ENCODE measurements at places on chromosomes 3 and 15.

DNA sequence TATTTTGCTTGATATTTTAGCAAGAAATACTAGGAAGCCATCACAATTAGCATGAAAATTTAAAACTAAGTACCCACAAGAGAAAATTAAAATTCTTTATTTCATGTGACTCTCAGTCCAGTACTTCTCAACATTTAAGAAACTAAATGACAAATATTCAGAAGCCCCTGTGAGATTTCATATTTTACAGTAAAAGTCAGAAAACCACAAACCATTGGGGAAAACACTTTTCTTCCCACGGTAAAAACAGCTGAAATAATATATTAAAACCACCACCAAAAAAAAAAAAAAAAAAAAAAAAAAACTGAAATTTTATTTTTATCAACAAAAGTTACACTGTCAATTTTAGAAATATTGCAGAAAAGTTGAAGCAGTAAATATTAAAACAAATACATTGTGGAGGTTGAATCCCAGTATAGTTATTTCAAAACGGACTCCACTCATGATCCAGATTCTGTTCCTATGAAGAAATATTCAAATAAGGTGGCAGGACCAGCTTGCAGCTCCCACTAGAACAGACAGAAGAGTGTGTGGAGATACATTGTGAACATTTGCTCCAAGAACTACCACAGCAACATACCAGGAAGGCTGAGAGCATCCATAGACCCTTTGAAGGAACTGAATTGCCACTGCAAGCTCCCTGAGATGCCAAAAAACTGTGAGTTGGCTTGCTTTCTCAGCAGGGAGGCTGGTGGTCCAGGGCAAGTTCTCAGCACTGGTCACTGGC lies 308.2 kb downstream of the CTNNB1 start:
- DNase-seq, result no peak

GRCh38 chr3:17979911-17980310 lies 237.5 kb upstream of the TBC1D5 start:
- no peak for DNase-seq

- DNase-seq, result no peak
Measured at GRCh38 chr15:65245096-65245856, 34.0 kb upstream of the CILP start.

- DNase-seq, result no peak
Measured at GRCh38 chr3:49673121-49673714, 933 bp upstream of the APEH start.

GRCh38 chr15:61556037-61556648 lies 327.0 kb upstream of the RORA start:
- no peak for DNase-seq

DNA sequence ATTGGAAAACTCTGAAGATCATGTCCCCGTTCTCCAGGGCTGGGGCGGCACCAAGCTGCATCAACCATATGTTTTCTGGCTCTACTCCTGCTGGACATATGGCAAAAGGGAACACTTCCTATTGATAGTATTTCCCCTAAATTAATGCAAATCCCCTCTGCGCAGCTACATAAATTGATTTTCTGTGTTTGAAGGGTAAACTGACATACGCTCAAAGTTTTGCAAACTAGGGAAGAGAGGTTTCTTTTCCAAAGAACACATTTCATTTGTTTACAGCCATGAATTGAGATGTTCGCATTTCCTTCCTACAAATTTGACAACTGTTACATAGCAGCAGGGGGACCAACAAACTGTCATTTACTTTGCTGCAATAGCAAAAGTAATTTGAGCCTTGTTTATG lies 35.9 kb downstream of the CTXND1 start:
- DNase-seq, result no peak

- no peak for DNase-seq
Measured at GRCh38 chr3:160473221-160473620, 23.6 kb upstream of the TRIM59 start.

GRCh38 chr15:31407851-31408250 lies 81.2 kb downstream of the KLF13 start:
- DNase-seq, result no peak

DNA sequence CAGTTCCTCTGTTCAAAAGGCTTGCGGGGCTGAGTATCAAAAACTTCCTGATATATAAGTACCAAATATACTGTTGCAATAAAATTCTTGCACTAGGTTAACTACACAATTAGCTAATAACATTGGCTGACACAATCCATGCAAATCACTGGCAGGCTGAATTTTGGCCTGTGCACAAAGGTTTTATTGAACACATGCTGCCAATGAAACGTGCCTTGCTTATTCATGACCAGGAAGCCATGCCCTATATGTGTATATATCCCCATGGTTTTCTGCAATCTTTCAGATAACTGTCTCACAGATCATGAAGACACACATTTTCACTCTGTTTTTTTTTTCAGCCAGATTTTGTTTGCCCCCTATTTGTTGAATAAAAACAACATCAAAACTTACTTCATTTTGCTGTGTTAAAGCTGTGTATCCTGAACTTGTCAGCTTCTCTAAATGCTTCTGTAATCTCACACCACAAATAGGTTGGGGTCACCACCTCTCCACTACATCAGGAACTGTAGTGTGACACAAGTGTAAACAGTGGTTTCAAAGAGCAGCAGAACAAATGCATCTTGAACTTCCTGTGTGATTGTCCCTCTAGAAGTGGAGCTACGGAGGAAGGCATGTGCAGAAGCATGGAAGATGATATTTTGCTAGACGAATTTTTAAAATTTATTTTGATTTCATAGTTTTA lies 920.7 kb upstream of the NR2F2 start:
- DNase-seq, result no peak

DNA sequence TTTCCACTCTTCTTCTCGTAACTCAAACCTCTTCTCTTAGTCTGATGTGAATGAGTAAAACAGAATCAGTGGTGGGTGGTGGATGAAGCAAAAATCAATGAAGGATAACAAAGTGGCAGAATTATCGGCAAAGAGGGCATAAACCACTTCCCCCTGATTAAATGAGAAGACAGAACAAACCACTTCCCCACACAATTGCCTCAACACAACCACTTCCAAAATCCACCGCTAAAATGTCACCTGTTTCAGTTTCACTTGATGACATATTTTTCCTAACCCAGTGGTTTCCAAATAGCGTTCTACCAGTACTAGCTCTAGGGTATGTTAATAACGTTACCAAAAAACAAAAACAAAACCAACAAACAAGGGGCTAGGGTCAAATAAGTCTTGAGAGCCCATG lies 478.7 kb upstream of the WNT5A start:
- DNase-seq, result no peak

GRCh38 chr3:128052595-128053351 lies 536 bp downstream of the SEC61A1 start:
- DNase-seq, result no peak

- DNase-seq, result no peak
Measured at GRCh38 chr3:104101736-104102135, 1265.0 kb upstream of the ALCAM start.

DNA sequence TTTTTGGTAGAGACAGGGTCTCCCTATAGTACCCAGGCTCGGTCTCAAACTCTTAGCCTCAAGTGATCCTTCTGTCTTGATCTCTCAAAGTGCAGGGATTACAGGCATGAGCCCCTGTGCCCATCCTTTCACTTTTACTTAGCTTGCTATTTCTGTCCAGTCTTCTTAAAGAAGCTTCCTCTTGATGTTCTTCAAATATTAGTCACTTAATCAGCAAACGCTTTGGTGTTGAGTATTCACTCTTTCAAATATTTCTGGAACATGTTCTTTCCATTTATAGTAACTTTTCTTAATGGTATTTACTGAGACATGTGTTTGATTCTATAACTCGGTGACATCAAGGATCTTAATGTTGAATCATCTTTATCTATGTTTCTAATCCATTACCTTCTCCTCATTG lies 122.1 kb downstream of the CNTN6 start:
- no peak for DNase-seq

- DNase-seq, result no peak
Measured at GRCh38 chr15:41417418-41418195, 712 bp downstream of the RTF1 start.

- DNase-seq, result no peak
Measured at GRCh38 chr15:67691450-67691849, 133.9 kb upstream of the SKOR1 start.

DNA sequence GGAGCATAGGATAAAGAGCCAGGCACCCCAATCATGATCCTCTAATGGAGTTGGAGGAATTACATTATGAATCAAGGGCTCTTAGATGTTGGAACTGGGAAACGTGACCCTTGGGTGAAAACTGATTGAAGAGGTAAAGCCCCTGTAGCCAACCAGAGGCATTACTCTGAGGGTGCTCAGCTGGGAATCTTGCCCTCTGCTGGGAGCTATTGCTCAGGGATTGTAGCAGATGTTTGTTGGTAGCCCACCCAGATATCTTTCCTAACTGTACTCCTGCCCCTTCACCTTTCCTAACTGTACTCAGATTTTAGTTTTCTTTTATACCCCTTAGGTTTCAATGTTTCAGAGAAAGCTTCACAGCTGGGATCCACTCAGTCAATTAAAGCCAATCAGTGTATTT lies 74.2 kb downstream of the RARB start:
- DNase-seq, result no peak

DNA sequence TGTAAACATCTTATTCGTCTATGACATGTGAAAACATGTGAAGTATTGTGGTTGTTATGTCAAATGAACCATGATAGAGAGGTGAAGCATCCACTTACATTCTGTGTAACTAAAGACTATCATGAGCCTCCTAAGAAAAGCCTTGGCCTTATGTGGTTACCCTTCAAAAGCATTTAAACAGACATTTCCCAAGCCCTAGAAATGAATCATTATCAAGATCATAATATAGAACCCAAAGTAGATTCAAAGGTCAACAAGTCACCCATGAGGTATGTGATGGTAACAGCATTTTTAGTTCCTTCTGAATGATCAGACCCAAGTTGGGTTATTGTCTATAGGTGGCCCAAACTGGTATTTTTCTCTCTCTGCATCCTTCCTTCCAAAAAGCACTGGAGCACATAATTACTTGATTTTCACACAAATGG lies 408.0 kb downstream of the TBL1XR1 start:
- DNase-seq, result no peak

- DNase-seq, result no peak
Measured at GRCh38 chr3:144187531-144188210, 216.0 kb downstream of the DIPK2A start.

DNA sequence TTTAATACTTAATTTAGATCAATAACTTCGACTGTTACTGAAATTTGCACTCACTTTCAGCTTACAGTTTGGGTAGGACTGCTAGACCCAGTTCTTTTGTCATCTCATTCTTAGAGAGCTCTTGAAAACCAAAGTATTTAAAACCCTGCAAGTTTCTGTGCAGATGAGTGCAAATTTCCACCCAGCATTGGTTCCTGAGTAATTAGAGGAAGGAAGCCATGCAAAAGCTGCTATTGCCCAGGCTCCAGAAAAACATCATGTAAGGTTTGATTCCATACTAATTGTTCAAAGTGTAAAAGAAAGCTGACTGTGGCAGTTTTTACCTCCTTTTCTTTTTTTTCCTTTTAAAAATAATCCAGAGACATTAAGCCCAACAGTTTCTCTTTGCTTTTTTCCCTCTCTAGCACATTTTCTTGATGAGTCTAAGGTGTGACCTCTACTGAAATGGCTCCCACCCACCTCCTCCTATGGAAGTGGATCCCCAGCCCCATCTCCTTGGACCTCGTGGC lies 30.3 kb downstream of the ABHD2 start:
- DNase-seq, result no peak

Measured in anterior cingulate cortex (tissue), 58 donors.